ENCODE measurements at places on chromosomes 7 and 10. TPM values are rescaled to one million over a fixed set of nuclear protein-coding genes. Genes with fewer than 3 reads are reported as not detected.
A peak's percentile ranks its signal among the peaks of the same experiment; 100 is the strongest.

The TAS2R5 gene
- total RNA-seq = 12.0 TPM

- no peak for DNase-seq
Observed at GRCh38 chr10:102585026-102585425, 59.3 kb upstream of the TRIM8 start.

- DNase-seq = peak; percentile 81
Observed at GRCh38 chr10:51074238-51075028, at the start of gene PRKG1. Gene PRKG1 (plus strand): TSS chr10:51074487.

The AZGP1 gene
- not detected for total RNA-seq

The FAM3C gene
- total RNA-seq = 63.8 TPM

DNA sequence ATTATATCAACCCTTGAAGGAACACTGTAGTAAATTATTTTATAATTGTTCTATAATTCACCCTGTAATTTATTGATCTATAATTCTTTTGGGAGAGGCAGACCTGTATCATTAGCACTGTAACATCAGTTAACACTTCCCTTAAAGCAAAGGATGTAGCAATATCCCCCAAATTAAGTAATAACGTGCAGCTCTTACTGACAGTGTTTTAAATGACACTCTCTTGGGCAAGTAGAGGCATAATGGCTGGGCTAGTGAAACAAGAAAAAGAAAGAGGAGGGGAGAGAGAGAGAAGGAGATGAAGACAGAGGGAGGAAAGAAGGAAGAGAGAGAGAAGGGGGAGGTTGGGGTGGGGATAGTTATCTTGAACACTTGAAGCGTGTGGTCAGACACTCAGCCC is 161.0 kb upstream of the RNF32 start:
- no peak for DNase-seq

The SVOPL gene
- total RNA-seq = 1.5 TPM

All from uterus (tissue), 4 donors.